ENCODE measurements at places on chromosomes 4 and X.

DNA sequence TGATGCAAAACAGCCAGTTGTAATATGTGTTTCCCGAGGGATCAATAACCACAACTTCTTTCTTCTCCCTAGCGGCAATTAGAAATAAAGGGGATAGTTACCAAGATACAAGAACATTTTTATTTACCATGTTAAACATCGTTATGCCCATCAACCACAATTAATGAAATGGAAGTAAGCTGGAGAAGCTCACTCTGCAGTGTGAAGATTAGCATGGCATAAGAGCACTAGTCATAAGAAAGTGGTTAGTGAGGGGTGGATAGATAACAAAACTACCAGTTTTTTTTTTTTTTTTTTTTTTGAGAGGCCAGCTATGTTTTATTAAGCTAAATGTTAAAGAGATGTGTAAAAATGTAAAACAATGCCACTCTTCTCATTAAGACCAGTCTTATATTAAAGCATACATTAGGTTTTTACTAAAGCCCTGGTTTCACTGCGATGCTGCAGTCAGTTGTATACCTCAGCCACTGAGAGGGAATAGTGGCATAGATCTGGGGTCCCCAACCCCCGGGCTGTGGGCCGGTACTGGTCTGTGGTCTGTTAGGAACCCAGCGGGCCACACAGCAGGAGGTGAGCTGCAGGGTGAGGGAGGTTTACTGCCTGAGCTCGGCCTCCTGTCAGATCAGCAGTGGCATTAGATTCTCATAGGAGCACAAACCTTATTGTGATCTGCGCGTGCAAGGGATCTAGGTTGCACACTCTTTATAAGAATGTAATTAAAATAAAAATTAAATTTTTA is 27.9 kb upstream of the NFXL1 start:
- no peak for DNase-seq

- no peak for DNase-seq
Measured at GRCh38 chr4:79854856-79855502, 218.1 kb downstream of the ANTXR2 start.

DNA sequence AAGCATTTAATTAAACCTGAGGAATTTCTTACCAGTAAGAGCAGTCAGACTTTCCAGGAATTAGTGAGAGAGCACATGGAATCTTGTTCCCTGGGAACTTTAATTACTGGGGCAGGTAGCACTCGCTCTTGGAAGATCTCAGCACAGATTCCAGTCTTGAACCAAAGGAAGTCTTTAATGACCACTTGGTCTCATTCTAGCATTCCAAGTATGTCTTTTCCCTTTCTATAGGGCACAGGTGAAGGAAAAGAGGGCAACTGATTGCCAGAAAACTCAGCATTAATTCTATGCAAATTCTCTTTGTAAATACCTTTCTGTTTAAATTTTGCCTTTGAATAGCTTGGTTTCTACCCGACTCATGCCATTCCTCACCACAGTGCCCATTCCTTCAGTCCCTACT is 236.6 kb downstream of the LDB2 start:
- DNase-seq, result no peak

DNA sequence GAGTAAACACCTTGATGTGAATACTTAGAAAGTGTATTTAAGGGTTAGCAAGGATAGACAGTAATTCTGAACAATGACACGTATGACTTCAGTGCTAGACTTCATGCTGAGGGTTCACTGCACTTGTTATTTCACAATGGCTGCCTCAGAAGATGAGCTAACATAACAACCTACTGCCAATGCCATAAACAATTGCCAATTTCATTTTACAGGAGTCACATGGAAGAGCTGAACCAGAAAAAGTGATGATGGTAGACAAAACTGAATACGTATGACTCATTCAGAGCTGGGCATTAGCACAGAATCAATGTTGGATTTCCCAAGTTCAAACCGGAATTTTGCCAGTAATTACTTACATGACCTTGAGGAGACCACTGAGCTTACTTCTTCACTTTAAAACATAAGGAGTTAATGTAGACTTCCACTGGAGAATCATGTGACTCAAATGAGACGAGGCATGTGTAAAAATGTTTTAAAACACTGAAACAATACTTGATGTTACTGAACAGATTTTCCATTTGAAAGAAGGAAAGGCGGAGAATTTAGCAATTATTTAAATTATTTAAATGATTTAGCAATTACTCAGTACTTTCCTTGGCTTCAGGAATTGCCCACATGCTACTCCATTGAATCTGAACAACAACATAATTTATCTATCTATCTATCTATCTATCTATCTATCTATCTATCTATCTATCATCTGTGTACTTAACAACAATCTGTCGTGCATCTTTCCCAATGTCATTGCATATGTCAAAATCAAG is 868.5 kb upstream of the SLIT2 start:
- no peak for DNase-seq

- DNase-seq, result no peak
Measured at GRCh38 chr4:5504486-5504885, 203.9 kb downstream of the EVC2 start.

GRCh38 chr4:186918466-186918865 is 194.8 kb upstream of the FAT1 start:
- DNase-seq, result no peak

GRCh38 chr4:81179326-81179725 is 35.7 kb downstream of the PRKG2 start:
- DNase-seq, result no peak

DNA sequence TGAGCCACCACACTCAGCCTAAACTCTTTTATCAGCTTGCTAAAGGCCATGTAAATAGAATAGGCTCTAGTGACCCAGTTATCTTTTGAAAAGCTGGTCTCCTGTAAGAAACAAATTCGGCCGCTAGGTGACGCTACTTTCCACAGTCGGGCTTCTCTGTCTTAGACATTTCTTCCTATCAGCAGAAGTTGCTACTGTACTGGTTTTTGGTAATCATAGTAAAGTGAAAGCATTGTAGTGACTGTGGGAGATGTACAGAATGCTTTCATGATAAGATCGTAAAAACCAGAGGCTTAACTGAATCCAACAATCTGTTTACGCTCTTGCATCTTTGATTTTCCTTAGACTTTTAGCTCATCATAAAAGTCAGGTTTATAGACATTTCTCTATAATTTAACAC is 82.6 kb downstream of the GK start:
- no peak for DNase-seq
